ENCODE measurements at places on chromosomes 6 and 20.

- DNase-seq = no peak
These were observed 245.8 kb upstream of the SULF2 start for GRCh38 chr20:48031122-48031521.

- no peak for DNase-seq
These were observed 14.7 kb downstream of the IPCEF1 start for GRCh38 chr6:154341871-154342270.

DNA sequence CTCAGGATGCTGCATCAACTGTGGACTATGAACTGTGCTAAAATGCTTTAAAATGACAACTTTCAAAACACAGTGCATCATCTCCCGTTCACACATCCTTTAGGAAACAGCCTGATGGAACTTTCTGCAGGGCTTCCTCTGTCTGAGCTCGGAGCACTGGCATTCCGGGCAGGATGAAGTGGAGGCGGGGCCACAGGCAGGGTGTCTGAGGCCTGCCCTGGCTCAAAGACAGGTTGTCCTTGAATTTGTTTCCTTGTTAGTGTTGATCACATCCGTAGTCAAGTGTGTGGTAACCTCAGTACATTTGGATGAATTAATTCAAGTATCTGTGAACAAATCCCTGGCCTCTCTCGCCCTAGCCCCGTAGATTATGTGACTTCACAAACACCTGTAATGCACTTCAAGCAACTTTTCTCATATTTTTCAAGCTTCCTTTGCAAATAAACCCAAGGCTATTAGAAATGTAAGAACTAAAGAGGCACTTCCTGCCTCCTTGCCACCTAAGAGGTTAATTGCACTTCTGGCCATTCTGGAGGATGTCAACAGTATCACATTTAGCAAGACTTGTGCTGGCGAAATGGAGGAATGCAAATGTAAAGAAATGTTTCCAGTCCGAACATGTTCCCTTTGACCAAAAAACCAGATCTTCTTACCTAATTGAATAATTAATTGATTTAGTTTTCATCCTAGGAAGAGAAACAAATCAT is 3.1 kb downstream of the CD93 start:
- DNase-seq = no peak

DNA sequence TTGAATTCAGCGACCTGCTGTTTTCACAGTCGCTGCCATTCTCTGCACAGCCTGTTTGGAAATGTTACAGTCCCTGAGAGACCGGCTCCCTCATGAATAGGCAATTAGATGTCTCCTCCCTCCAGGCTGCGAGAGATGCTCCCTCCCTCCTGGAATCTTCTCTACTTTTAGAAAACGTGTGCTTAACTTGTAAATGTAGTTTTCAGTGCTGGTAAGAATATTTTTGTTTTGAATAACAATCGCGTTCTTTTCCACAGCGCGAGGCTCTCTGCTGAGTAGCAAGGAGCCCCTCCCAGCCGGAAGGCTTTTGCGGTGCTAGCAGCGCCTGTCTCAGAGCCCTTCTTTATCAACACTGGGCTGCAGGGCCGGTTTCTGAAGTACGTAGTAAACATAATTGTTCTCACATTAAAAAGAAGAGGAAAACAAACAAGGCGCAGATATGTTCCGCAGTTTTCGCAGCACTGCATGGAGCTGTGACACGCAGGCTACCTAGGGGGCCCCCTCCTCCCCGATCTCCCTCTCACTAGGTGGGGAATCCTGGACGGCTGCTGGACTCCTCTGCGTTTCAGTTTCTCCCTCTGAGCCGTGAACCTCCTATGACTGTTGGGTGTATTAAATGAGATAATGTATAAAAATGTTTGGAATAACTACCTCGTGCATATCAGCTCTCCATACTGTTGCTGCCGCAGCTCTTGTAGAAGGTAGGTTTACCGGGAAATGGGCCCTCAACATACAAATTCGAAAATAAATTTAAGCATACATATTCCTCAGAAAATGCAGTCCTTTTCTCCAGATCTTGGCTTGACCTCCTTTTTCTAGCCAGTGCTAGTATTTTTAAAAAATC is 79.0 kb upstream of the SPACA1 start:
- no peak for DNase-seq

DNA sequence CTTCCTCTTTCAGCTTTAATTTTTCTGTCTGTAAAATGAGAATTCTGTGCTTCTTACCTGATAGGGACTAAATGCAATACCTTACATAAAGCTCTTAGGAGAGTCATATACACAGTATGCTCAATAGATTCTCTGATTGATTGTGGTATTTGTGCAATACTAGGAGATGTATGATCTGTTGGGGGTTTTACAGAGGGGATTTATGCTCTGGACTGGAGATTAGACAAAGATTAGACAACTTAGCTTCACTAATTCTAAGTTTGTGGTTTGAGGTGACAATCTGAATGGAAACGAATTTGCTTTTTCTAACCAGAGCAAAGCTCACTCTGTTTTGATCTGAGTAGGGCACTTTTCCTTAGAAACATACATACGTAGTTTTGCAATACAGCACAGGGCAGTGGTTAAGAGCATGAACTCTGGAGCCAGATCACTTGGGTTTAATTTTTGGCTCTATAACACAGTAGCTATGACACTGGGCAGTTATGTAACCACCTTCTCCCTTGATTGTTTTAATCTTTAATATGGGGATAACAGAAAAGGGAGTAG is 126.2 kb downstream of the RNF144B start:
- no peak for DNase-seq

DNA sequence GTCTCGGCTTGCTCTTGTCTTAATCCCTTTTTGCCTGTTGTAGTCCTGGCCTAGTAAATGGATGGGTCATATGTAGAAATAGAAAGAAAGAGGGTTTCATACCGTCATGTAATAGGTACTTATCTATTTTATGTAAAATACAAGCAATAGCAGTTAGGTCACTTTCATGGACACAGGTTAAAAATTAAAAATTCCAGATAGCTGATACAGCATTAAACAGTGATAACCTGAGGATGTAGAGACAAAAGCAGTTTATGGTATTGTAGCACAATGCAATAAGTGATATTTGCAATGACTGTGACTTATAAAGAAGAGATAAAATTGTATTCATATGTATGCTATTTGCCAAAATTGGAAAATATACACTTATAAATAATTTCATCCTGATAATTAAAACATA is 96.9 kb downstream of the CCDC170 start:
- no peak for DNase-seq

GRCh38 chr20:38129248-38129865 is 35.7 kb downstream of the TGM2 start:
- DNase-seq = no peak

DNA sequence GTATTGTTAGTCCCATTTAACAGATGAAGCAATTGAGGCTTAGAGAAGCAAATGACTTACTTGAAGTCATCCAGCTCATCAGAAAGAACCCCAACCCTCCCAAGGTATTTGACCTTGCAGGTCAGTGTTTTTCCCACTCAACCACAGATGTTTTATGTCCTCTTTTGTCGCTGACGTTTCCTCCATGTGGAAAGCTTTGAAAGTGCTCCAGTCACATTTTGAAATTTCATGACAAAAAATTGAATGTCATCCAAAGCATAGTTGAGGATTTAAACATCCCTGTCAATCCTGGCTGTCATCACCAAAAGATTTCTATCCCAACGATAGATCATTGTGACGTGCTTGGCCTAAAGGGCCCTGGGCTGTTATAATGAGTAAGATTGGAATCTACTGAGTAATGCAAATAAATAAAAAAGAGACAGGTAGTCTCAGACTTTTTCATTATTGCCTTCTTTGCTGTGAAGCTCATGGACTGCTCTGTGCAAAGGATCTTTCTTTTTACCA is 102.7 kb downstream of the TSHZ2 start:
- DNase-seq = no peak

GRCh38 chr6:75317503-75318206 is 33.1 kb upstream of the TMEM30A start:
- no peak for DNase-seq

GRCh38 chr6:135128268-135128914 is 52.7 kb upstream of the MYB start:
- DNase-seq = peak; percentile 31

Measured in suppressor macrophage treated with lipopolysaccharide for 4 hours (primary cell).